Glutamatergic neuron (in vitro differentiated cells): ENCODE measurements at places on chromosomes 5 and 9. TPM values are rescaled to one million over a fixed set of nuclear protein-coding genes. Genes with fewer than 3 reads are reported as not detected.

DNA sequence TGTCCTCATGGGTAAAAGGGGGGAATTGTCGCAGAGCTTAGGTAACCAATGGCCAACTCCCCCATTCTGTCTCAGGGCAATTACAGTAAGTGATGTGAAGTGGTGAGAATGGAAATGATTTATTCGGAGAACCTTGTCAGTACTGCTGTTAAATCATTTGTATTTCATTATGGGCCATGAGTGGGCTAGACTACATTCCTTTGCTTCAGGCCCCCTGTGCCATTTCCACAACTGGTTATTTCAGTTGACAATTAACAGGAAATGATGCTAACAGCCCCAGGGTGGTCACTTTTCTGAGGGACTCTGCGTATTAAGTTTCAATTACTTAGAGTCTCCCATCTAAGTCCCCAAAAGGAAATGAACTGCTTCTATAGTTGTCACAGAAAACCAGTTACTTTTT, 653.7 kb downstream of the CCDC171 start:
- DNase-seq: no peak

DNA sequence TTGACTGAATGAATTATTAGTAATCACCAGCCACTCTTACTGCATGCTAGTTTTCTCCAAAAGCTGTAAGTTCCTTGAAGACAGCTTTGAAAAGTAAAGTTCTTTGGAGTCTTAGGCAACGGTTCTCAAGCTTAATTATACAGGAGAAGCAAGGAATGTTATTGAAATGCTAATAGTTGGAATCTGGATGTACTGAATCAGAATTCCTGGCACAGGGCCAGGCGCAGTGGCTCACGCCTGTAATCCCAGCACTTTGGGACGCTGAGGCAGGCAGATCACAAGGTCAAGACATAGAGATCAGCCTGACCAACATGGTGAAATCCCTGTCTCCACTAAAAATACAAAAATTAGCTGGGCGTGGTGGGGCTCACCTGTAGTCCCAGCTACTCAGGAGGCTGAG, 33.4 kb downstream of the GRIA1 start:
- no peak for DNase-seq

DNA sequence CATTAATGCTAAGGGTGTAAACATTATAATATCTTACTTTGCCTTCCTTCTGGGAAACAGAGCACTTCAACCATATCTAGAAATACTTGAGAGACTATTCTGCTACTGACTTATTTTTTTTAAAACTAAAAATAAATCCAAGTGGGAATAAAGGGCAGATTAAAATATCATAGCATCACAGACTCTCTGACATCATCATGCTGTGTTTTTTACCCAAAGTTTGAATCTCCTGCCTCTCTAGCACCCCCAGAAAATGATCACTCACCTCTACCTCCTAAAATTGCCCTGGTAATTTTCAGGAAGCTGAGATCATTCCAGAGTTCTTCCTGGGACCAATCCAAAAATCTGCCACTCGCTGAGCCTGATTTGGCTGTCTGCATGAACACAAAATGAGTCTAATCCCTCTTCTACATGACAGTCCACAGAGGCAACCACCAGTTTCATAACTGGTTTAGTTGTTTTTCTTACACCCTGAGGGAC, 813.8 kb upstream of the DMAC1 start:
- no peak for DNase-seq

GRCh38 chr9:1748407-1748806, 266.7 kb upstream of the SMARCA2 start:
- DNase-seq: no peak

- no peak for DNase-seq
These were observed 5.8 kb upstream of the BICD2 start for GRCh38 chr9:92770360-92770995.

DNA sequence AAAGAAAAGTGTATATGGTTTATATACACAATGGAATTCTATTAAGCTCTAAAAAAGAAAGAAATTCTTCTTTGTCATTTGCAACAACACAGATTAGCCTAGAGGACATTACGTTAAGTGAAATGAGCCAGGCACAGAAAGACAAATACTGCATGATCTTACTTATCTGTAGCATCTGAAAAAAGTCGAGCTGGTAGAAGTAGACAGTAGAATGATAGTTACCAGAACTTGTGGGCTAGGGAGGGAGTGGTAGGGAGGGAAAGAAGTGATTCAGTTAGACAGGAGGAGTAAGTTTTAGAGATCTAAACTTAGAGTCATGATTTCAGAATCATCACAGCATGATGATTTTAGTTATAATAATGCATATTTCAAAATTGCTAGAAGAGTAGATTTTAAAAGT, 184.6 kb downstream of the TLE4 start:
- DNase-seq: no peak

DNA sequence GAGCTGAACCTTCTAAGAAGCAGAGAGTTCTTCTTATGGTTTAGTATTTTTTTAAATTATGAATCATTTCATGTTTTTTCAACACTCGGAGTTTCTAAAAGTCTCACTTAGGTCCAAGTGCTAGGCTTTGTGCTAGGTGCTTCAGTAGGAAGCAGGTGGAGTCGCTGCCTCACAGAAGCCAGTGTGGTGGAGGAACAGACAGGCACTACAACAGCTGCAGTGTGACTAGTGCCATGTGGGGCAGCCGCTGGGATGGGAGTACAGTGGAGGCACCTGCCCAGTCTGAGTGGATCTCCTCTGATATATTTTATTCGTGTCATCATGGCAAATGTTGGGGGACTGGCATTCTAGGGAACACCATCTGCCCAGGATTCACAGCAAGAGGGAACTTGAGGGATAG, 15.3 kb downstream of the PCDHGC5 start:
- no peak for DNase-seq

DNA sequence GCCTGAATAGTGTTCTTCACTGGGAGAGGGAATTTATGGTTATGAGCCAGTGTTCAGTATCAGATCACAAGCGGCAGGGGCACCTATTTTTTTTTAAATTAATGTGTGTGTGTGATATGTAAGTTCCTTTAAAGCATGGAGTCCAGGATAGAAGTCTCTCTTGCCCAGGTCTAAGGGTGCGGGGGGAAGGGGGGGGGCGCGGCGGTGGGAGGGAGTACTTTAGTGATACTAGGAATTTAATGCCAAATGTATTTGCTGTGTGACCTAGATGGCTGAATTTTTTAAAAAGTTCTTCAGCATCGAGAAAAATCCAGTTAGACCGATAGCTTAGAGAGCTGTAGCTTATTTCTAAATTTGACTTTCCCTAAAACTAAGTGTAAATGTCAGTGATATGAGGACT, 1.5 kb upstream of the FCHO2 start:
- no peak for DNase-seq

DNA sequence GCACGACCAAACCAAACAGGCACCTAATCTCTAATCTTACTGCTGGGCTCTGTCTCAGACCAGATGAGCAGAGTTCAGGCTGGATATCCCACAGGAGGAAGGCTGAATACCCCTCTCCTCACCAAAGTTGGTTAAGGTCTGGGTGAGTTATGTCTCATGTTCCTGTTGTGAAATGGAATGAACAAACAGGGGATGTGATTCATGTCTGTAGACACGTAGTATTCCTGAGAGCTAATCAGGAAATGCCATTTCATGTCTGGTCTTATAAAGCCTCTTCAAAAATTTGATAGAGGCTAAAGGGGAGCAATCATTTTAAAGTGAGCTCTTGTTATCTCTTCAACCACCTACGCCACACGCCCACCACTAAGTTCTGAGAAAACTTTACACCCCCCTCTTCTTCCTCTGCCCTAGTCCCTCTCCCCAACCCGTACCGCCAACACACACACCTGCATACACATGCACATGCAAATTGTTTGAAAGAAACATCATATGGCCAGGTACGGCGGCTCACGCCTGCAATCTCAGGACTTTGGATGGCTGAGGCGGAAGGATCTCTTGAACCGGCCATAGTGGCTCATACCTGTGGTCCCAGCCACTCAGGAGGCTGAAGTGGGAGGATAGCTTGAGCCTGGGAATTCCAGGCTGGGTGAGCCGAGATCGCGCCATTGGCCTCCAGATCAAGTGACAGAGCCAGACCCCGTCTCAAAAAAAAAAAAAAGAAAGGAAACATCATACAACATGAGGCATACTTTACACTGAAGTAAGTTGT, 69.8 kb upstream of the RAI14 start:
- no peak for DNase-seq

GRCh38 chr5:143534761-143535154, 131.3 kb upstream of the NR3C1 start:
- DNase-seq: no peak

- no peak for DNase-seq
These were observed 16.6 kb downstream of the PTGR1 start for GRCh38 chr9:111582888-111583287.

- DNase-seq: no peak
These were observed 15.4 kb downstream of the MEGF10 start for GRCh38 chr5:127306036-127306435.

DNA sequence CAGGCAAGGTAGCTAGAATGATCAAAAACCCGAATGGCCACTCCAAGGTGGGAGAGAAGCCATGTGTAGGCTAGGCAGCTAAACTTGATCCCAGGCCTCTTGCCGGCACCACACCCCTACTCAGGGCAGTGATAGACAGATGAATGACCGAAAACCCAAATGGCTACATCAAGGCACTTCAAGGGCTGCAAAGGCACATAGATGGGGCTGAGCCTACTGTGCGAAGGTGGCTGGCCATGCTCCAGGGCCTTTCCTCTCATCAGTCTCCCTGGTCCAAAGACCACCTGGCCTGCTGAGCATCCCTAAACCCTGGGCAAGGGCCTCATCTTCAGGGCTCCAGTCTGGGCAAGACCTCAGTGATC, 3.7 kb upstream of the TIFAB start:
- DNase-seq: no peak

GRCh38 chr5:2105141-2105540, 222.4 kb upstream of the IRX4 start:
- no peak for DNase-seq

The OBP2B gene
- not detected for total RNA-seq

The NKD2 gene
- 41.7 TPM for total RNA-seq

The LCN15 gene
- 1.9 TPM for total RNA-seq

The ENHO gene
- 11.5 TPM for total RNA-seq

The CDC20B gene
- total RNA-seq: 0.34 TPM

The TMEM252 gene
- not detected for total RNA-seq
